Esophagus muscularis mucosa (tissue), 4 donors: ENCODE measurements at places on chromosomes 13 and 19.
A peak's percentile ranks its signal among the peaks of the same experiment; 100 is the strongest.

DNA sequence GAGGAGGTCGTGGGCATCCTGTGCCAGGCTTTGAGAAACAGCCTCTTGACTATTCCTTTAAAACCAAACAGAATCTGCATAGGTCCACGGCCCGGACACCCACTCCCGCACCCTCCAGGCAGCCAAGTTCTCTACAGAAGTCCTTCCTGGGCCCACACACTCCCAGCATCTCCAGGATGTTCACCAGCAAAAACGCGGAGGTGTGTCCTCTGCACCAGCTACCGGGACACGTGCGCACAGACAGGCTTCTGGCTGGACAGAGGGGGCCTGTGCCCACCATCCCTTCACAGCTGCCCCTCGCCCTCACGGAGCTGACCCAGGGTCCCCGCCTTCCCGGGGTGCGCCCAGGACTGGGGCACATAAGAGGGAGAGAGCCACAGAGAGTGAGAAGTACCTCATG lies 44.2 kb downstream of the CEBPG start:
- DNase-seq: no peak

DNA sequence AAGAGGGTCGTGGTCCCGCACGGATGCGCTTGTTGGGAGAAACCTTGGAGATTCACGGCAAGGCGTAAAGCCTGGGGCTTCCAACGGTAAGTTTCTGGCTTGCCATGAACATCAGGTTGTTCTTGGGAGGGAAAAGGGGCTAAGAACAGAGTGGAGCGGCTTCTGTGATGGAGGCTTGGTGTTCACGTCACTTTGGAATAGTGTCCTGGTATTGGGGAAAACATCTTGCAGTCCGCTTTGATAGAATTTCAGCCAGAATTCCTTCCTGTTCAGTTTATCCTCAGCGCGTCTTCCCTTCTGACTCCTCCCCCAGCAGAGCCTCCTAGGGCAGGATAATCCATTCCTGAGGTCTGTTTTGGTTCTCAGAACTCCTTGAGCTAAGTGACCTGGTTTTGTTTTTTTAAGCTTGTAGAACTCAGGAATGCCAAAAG lies 2.0 kb downstream of the KCTD15 start:
- no peak for DNase-seq

DNA sequence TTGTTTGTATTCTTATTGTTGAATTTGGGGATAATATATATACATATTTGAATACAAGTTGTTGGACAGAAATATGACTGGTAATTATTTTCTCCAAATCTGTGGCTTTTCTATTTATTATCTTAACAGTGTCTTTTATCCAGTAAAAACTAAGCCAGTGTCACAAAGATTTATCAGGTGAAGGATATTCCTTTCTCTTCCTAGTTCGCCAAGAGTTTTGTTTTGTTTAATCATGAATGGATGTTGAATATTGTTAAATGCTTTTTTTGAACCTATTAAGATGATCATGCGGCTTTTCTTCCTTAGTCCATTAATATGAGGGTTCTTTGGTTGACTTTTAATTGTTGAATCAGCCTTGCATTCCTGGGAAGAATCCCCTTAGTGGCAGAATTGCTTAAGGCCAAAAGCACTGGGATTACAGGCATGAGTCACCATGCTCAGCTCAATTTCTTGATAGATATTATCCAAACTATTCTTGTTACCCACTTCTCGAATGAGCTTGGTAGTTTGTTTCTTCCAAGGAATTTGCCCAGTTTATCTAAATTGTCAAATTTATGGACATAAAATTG lies 53.3 kb downstream of the TEX26 start:
- DNase-seq: peak; percentile 12

- DNase-seq: peak; percentile 97
Observed at GRCh38 chr19:15280915-15281683, 48.9 kb upstream of the EPHX3 start.

DNA sequence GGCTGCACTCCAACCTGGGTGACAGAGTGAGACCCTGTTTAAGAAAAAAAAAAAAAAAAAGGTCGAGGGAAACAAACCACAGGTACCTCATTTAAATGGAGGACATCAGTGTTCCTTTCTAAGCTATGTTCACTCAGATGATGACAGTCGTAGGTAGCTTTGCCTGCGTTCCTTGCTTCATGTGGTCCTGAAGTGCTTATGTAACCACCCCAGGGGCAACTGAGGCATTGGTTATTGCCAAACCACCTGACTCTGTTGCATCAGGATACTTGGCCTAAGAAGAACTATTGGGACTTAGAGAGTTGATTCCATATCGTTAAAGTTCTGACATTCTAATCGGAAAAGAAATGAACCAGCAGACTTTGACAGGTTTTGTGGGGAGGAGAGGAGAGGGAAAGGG lies 51.7 kb downstream of the SPATA13 start:
- DNase-seq: no peak
